ENCODE measurements at places on chromosomes 5 and 9. TPM values are rescaled to one million over a fixed set of nuclear protein-coding genes. Genes with fewer than 3 reads are reported as not detected.

DNA sequence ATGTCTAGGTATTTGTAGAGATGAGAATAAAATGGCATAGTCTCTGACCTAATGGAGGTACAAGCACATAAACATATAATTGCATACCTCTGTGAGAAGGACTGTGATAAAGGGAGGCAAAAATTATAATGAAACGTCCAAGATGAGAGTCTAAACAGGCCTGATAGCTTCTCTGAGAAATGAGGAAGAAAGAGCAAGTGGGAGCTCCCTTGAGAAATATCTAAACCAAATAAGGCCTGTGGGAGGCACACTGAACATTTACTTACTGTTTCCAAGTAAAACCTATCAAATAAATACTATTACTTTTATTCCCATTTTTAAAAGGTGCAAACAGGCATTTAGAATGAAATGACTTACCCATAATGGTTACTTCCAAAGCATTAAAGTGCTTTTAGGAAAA lies 125.6 kb upstream of the PAPPA start:
- no peaks in the 10 kb centered on the region for H3K27me3 ChIP-seq
- H3K36me3 ChIP-seq: no peaks in the 10 kb centered on the region
- DNase-seq: no peak
- no peaks in the 10 kb centered on the region for H3K4me1 ChIP-seq
- H3K4me3 ChIP-seq: no peak overlapping the region

DNA sequence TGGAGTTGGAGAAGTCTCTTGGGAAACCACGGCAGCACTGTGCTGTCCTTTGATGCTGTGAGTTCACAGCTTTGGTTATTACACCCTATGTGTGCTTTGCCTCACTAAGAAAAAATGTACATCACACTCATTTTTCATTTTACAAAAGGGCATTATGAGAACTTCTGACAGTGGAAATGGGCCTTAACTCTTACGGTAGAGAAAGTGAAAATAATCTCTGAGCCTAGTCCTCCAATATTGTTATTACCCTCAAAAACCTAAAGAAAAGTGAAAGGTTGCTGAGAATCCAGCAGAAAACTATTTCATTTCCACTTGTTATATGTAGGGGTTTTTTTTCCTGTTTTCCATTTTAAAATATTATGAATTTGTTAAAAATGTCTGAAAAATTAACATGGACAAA lies 8.2 kb upstream of the OR13D1 start:
- DNase-seq: no peak
- H3K27ac ChIP-seq: no peak overlapping the region
- H3K36me3 ChIP-seq: no peaks in the 10 kb centered on the region

The RANBP3L gene
- total RNA-seq: 0.40 TPM

DNA sequence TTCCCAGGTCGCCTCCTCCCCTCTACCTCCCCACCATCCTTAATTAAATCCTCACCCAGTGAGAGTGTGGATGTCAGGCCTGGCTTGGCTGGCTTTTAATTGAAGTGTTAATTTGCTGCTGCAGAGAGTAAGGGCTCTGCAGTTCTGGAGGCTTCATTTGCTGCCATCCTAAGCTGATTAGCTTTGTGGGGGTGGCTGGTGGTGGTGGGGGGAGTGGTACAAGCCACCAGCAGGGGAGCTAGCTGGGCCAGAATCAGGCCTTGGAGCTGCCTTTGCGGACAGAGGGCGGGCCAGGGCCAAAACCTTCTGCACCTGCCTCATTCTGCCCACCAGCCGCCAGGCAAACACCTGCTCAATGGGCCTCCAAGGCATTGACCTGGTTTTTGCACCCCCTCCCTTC lies 26.8 kb upstream of the TIFAB start:
- no peaks in the 10 kb centered on the region for H3K36me3 ChIP-seq
- H3K4me1 ChIP-seq: no peaks in the 10 kb centered on the region
- no peak overlapping the region for H3K27ac ChIP-seq
- peaks cover 40% of the 10 kb centered on the region for H3K27me3 ChIP-seq

DNA sequence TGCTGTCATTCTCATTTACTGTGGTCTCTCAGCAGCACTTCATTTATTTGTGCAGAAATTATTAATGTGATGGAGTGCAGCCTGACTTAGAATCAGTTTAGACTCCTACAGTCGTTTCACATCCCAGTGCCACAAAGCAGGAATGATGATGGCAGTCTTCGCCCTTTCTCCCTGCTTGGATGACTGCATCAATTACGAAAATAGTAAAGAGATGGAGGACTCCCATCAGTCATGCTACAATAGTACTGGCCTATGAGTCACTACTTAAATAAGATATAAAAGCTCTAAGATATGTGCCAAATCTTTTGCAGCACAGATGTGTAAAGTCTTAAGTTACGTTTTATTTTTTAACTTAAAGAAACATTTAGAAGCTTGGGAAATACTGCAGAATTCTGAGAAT lies 263.9 kb downstream of the CHSY3 start:
- no peaks in the 10 kb centered on the region for H3K4me1 ChIP-seq
- H3K27me3 ChIP-seq: no peaks in the 10 kb centered on the region
- no peaks in the 10 kb centered on the region for H3K36me3 ChIP-seq
- peak; percentile 47 for DNase-seq

- no peak overlapping the region for H3K4me3 ChIP-seq
- H3K4me1 ChIP-seq: no peaks in the 10 kb centered on the region
- H3K27me3 ChIP-seq: peaks cover 4% of the 10 kb centered on the region
- DNase-seq: peak; percentile 27
- no peak overlapping the region for H3K27ac ChIP-seq
These were observed 19.8 kb upstream of the PTPN3 start for GRCh38 chr9:109517901-109518377.

The UTP15 gene
- total RNA-seq: 13.3 TPM

- no peaks in the 10 kb centered on the region for H3K27me3 ChIP-seq
- no peak overlapping the region for H3K4me3 ChIP-seq
- peaks cover 2% of the 10 kb centered on the region for H3K4me1 ChIP-seq
- H3K36me3 ChIP-seq: no peaks in the 10 kb centered on the region
- no peak for DNase-seq
These were observed 632.6 kb upstream of the SEMA6A start for GRCh38 chr5:117207088-117207668.

The ARHGEF28 gene
- 4.7 TPM for total RNA-seq

DNA sequence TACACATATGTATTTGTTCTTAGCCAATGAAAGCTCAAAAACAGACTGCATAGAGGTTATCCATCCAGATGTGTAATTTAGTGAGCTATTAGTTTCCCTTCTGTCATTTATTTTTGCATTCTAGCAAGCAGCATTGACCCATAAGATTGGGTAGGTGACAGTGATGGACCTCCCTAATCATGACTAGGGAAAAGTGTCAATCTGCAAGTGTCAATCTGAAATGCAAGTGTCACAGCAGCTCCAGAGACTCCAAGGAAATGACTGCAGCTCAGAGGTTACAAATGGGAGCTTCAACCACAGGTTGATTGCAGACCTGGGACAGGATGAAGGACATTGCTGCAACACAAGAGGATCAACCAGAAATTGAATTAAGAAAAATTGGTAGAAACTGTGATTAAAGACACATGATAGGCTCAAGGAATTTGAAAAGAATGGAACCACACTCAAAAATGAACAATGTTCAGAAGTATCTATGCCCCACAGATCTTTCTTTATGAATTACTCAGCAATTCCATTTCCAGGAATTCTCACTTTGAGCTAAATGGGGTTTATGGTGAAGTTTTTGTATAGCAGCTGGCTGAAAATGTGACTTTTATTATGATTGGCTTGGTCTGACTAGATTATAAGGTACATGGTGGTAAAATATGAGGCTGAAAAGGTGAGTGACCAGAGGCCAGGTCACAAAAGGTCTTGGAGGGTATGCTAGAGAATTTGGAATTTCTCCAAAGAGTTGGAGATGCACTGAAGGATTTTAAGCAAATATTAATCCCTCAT lies 59.6 kb upstream of the HTR4 start:
- no peaks in the 10 kb centered on the region for H3K27me3 ChIP-seq
- H3K4me1 ChIP-seq: no peaks in the 10 kb centered on the region
- no peak overlapping the region for H3K4me3 ChIP-seq
- no peaks in the 10 kb centered on the region for H3K36me3 ChIP-seq
- no peak overlapping the region for H3K27ac ChIP-seq

DNA sequence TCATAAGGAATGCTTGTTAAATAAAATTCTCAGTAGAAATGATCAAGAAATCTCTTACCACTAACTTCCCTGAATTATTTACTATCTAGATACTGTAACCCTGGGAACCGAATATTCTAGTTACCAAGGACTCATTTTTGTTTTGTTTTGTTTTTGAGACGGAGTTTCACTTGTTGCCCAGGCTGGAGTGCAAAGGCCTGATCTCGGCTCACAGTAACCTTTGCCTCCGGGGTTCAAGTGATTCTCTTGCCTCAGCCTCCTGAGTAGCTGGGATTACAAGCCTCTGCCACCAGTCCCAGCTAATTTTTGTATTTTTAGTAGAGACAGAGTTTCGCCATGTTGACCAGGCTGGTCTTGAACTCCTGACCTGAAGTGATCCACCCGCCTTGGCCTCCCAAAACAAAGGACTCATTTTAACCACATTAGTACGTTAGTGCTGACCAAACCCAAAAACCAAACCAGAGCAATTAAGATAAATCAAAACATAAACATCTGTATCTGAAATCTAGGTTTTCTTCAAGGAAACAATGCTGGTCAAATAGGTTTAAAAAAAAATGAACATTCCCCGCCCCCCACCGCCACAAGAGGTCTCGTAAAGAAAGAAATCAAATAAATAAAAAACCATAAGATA lies 3.7 kb downstream of the TXN start:
- no peaks in the 10 kb centered on the region for H3K27me3 ChIP-seq
- peaks cover 19% of the 10 kb centered on the region for H3K36me3 ChIP-seq
- H3K4me3 ChIP-seq: no peak overlapping the region
- peak; percentile 35 for DNase-seq
- H3K27ac ChIP-seq: no peak overlapping the region
- peaks cover 17% of the 10 kb centered on the region for H3K4me1 ChIP-seq

The MYORG gene
- 8.1 TPM for total RNA-seq

The ADAMTS2 gene
- total RNA-seq: 28.7 TPM
